ENCODE measurements at places on chromosomes 16 and 17.

DNA sequence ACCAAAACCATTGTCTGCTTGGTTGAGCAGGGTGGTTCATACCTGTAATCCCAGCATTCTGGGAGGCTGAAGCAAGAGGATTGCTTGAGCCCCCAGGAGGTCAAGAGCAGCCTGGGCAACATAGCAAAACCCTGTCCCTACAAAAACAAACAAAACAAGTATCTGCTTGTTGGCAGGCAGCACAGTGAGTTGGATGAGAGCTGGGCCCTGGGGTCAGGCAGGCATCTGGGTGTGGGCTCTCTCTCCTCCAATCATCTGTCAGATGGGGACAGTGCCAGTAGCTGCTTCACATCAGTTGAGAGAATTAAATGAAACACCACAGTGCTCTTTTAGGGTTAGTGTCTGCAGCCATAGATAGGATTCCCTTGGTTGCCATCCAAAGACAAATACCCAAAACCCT lies 5.8 kb downstream of the ARMC7 start:
- no peak for DNase-seq

- DNase-seq: no peak
Measured at GRCh38 chr16:13143551-13143950, 242.2 kb downstream of the SHISA9 start.

- DNase-seq: peak; percentile 60
Measured at GRCh38 chr16:56191156-56191815, at the start of gene GNAO1. TSS of gene GNAO1 (plus strand) at chr16:56191489. CDS start at chr16:56192236, 747 bp downstream.

GRCh38 chr16:12426122-12426521 lies 377.6 kb downstream of the CPPED1 start:
- DNase-seq: no peak

DNA sequence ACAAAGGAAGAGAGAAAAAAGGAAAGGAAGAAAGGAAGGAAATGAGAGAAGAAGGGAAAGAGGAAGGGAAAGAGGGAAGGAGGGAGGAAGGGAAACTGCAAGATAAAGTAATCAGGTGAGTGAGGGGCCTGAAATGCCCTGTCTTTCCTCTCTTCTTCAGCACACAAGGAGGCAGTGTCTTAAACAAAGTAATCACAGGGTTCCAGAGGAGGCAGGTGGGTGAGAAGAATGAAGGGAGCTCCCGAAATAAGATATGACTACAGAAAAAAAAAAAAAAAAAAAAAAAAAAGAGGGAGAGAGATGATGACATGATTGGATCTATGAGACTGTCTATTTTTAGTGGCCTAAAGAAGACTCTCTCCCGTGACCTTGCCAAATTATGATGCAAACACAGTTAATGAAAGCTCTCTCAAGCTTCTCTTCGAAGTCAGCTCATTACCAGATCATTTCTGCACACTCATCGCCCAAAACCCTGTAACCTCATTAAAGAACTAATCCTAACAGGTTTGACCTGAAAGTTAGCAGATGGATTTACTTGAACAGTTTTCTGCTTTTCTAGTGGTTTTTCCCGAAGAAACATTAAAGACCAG lies 53.6 kb downstream of the CDH11 start:
- DNase-seq: no peak

- DNase-seq: no peak
Measured at GRCh38 chr16:63337264-63337663, 1301.0 kb upstream of the CDH8 start.

DNA sequence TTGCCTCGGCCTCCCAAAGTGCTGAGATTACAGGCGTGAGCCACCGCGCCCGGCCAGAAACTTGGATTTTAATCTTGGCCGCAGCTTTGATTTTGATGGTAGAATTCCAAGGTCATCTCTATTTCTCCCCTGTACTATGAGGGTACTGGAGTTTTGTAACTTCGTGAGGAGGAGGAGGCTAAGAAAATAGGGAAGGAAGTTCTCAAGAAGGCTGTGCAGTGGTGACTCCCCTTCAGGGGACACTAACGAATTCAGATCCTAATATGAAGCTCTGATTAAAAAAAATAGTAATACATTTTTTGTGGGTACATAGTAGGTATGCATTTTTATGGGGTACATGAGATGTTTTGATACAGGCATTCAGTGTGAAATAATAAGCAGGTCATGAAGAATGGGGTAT lies 55.9 kb downstream of the LDHD start:
- no peak for DNase-seq

DNA sequence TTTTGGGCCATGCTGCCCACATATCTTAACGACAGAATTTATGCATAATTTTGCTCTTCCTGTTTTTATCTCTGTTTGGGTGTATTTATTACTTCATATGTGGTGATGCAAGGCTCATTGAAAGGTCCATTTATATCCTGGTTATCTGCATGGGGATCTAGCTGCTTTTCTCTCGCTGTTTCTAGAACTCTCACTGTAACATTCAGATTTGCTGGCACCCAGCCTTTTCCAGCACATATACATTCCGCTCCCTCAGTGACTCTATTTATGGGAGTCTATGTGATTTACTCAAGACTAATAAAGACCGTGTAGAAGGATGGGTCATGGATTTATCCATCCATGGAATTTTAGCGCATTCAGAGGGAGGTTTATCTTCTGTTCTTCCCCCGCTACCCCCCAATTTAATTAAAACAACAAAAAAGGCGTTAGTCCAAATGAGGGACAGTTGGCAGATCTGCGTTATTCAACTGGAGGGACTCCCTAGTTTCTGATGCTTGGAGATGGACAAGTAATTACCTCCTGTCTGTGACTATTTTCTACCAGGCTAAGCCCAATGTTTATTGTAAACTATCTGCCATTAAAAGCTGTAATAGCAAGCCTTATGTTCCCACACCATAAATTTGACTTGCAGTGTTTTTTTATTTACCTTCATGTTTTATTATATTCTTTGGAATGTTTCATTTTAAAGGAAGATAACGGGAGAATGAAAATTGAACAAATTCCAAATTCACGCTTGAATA lies 19.8 kb upstream of the MARCHF10 start:
- DNase-seq: no peak
